ENCODE measurements at places on chromosomes 2 and 18.

- DNase-seq: no peak
Observed at GRCh38 chr2:240567137-240567871, 980 bp upstream of the RNPEPL1 start.

- no peak for DNase-seq
Observed at GRCh38 chr2:67463810-67464209, 66.7 kb downstream of the ETAA1 start.

GRCh38 chr2:86050301-86050700 lies 55.4 kb downstream of the POLR1A start:
- DNase-seq: no peak

DNA sequence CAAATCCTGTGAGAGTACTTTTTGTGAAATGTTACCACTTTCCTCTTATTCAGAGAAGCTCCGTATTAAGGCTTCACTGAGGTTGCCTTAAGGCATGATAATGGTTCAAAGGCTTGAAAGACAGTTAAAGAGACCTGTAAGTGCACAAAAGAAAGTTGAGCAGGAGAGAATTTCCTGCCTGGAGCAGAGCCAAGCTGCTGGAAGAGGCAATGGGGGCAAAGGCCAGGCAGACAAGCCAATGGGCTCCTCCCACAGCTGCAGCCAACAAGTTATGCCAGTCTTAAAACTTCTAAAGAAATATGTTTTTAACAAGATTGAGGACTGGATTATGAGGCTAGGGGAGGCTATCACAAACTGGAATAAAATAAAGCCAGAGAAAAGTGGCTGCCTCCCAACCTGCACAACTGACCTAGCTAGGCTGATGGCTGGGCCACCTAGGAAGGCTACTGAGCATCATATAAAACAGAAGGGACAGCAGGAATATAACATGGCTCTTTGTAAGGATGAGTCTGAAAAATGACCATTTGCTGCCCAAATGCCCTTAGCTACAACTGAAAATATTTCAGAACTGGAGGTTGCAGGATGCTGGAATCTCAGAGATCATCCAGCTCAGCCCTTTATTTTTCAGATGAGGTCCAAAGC lies 2.1 kb downstream of the IL1B start:
- no peak for DNase-seq

GRCh38 chr2:215760091-215760490 lies 253.3 kb downstream of the MREG start:
- no peak for DNase-seq

- no peak for DNase-seq
Observed at GRCh38 chr2:13537771-13538349, 821.1 kb downstream of the TRIB2 start.

- DNase-seq: no peak
Observed at GRCh38 chr2:154587739-154588138, 110.8 kb upstream of the KCNJ3 start.

DNA sequence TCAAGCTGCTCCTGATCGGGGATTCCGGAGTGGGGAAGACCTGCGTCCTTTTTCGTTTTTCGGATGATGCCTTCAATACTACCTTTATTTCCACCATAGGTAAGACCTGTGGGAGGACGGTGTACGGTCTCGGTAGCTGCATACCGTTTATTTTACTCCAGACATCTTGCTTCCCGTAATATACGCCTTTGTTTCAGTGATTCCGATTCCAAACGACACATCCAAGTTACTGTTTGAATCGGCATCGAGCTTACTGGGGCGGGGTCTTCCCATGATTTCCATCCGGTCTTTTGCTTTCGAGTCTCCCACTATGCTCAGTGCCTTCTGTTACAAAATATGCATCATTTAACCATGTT lies 731 bp downstream of the RAB10 start:
- no peak for DNase-seq

GRCh38 chr2:188295067-188295685 lies 3.5 kb downstream of the GULP1 start:
- DNase-seq: no peak

GRCh38 chr2:73970850-73971471 lies 13.7 kb upstream of the TET3 start:
- no peak for DNase-seq

DNA sequence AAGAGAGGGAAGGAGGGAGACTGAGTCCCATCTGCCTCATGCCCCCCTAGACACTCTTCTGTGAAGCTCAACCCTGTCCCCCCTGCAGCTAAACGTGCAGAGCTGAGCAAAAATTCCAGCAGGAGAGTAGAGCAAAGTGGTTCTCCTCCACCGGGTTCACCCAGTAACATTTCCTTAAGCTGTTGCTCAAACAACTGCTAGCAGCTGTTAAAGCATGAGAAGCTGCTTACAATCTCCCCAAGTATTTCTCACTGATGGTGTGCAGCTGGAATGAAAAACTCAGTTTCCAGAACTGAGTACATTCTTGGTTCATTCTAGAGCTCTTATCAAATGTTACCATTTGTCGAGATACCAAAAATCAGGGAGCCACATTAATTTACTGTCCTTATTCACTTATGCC lies 92.3 kb downstream of the STK39 start:
- no peak for DNase-seq

- no peak for DNase-seq
Observed at GRCh38 chr2:20609995-20610357, 40.9 kb downstream of the HS1BP3 start.

DNA sequence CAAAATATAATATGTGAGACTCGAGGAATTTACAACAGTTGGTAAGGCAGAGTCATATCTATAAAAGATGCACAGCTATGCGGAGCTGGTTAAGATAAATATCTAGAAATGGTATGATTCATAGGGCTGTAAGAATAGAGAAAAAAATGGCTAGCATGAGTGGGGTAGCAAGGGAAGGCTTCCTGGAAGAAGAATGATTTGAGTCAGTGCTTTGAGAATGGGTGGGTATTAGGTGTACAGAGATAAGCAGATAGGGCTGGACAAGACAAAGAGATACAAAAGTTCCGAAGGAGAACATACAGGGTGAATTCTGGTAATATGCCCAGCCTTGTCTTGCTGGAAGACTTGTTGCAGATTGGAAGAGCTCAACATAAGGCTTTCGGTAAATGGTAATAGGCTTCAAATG lies 291.5 kb upstream of the CCDC68 start:
- no peak for DNase-seq

GRCh38 chr2:12456293-12457106 lies 260.2 kb upstream of the TRIB2 start:
- DNase-seq: peak; percentile 53

DNA sequence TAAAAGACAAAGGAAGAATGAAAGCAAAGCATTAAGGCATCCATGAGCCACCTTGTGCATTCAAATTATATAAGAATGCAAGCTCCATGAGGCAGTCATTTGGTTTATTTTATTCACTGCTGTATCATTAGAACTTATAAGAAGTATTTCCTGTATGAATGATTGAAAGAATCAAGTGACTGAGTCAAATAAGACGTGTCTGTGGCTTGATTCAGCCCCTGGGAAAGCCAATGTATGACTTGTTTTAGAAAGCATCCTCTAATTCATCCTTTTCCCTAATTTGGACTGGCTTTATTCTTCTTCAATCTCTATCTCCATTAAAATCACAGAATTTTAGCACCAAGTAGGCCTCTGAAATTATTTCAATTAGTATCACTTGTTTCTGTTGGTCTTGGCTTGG lies 461.1 kb downstream of the LPIN1 start:
- no peak for DNase-seq

GRCh38 chr18:79778291-79778791 lies 19.4 kb upstream of the KCNG2 start:
- DNase-seq: no peak

- no peak for DNase-seq
Observed at GRCh38 chr2:15765211-15765610, 173.5 kb downstream of the DDX1 start.
